ENCODE measurements at places on chromosomes 13 and 19.

DNA sequence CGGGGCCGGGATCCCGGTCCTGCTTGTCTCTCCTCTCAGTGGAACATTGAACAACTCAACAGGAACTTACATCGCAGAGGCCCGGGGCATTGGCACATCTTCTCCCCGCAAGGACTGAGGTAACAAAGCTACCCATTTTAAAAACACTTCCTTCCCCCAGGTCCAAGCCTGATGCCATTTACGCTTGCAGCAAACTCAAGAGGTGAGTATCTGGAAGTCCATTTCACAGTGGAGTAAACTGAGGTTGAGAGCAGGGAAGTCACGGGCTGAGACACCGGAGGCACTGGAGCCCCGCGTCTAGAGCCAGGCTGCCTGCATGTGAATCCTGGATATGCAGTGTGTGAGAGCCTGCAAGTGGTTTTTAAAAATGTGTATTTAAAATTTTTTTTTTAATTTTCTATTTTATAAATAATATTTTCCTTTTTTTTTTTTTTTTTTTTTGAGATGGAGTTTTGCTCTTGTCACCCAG, 492 bp upstream of the PGLYRP1 start:
- no peak for DNase-seq

DNA sequence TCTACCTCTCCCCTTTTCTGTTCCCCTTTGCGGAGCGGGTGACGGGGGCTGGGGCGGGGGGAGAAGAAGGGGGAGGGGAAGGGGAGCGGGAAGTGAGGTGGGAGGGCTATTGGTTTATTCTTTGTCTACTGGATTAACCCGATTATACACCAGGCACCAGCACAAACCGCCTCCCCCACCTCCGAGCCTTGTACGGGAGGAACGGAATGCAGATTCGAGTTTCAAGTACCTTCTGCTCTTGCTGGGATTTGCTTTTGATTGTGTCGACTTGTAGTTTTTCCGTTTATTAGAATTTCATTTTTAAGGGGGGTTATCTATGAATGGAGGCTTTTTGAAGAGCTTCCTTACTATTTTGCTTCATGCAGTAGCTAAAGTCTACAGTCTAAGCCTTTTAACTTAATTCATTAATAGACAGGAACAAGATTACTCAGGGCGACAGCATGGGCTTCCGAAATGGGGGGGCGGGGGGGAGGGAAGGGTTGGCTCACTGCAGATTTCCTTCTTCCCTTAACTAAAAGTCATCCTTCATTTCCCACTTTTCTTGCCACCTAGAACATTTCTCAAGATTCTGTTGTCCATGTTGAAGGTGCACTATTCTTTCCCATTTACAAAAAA, 937 bp upstream of the SPRY2 start:
- DNase-seq: peak; percentile 86

GRCh38 chr19:47274891-47275761, 441 bp downstream of the INAFM1 start:
- DNase-seq: peak; percentile 46

- DNase-seq: no peak
Measured at GRCh38 chr19:56170261-56170660, 5.5 kb upstream of the GALP start.

DNA sequence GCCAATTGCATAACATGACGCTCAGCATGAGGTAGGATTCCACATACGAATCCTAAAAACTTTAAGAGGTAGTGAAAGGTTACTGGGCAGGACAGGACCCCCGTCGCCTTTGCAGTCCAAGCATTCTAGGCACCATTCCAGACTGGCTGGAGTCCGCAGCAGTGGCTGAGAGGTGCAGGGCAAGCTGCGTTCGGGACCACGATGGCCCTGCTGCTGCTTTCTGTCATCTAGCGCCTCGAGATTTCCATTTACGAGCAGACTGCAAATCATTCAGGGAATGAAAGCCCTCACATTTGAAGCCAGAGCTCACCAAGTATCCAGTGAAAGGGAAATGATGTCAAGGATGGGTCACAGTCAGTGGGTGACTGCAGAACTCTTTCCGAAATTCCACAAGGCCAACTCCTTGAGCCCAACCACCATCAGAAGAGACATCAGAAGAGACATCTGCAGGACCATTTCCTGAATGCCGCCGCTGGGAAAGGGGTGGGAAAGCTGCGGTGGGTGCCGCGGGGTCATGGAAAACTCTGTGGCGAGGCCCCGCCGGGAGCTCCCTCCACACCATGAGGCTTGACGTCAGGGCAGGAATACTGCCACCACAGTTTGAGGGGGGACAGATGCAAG, 88.3 kb downstream of the COL4A1 start:
- DNase-seq: peak; percentile 79

- no peak for DNase-seq
Measured at GRCh38 chr13:23848646-23849141, 40.5 kb downstream of the MIPEP start.

GRCh38 chr19:35247526-35248309, 1.1 kb upstream of the LSR start:
- peak; percentile 87 for DNase-seq

DNA sequence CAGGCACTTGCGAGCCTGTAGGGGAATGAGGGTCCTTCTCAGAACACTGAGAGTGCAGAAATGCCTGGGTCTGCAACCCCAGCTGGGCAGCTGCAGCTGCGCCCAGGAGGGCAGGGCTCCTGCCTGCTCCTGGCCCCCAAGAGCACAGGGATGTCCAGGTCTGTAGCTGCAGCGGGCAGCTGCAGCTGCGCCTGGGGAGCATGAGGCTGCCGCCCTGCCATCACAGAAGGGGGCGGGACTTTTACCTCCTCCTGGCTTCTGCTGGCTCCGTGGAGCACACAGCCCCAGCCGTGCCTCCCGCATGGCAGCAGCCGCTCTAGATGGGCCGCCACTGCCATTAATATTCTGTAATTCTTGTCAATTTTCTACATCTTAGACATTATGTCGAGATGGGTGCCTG, 17.8 kb downstream of the CPB2 start:
- DNase-seq: no peak

DNA sequence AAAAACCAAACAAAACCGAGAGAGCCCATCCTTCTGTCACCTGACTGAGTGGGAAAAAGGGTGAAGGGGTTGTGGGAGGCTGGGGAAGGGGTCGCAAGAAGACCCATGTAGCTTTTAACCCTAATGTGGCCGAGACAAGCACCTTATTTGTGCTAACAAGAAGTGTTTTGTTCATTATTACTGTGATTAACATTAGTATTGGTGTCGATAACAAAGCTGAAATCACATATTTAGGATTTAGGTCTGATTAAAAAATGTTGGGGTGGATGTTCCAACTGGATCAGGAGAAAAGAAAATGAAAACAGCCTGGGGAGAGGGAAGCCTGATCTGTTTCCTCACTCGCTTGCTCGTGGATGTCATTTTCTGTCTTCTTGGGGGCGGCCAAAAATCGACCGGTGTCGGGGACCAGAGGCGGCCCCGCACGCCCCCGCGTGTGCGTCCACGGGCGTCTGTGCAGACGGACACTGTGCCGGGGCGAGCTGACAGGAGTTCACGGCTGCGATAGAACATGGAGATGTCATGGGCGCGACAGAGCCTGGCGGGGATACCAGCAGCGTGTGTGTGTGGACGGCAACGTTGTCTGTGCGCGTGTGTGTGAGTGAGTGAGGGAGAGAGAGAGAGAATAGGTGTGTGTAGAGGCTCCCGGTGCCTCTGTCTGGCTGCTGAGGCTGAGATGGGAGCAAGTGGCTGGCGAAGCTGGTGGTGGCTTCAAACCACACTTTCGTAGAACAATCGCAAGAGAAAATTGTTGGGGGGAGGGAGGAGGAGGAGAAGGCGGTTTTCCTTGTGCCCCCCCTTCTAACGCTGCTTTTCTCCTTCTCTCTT, 29.1 kb downstream of the NFIX start:
- DNase-seq: no peak

GRCh38 chr13:74479124-74479523, 344.9 kb upstream of the KLF12 start:
- no peak for DNase-seq

- no peak for DNase-seq
Measured at GRCh38 chr19:10820173-10820572, 15.8 kb downstream of the TMED1 start.

- DNase-seq: peak; percentile 78
Measured at GRCh38 chr19:3670796-3671679, 29.2 kb downstream of the PIP5K1C start.

DNA sequence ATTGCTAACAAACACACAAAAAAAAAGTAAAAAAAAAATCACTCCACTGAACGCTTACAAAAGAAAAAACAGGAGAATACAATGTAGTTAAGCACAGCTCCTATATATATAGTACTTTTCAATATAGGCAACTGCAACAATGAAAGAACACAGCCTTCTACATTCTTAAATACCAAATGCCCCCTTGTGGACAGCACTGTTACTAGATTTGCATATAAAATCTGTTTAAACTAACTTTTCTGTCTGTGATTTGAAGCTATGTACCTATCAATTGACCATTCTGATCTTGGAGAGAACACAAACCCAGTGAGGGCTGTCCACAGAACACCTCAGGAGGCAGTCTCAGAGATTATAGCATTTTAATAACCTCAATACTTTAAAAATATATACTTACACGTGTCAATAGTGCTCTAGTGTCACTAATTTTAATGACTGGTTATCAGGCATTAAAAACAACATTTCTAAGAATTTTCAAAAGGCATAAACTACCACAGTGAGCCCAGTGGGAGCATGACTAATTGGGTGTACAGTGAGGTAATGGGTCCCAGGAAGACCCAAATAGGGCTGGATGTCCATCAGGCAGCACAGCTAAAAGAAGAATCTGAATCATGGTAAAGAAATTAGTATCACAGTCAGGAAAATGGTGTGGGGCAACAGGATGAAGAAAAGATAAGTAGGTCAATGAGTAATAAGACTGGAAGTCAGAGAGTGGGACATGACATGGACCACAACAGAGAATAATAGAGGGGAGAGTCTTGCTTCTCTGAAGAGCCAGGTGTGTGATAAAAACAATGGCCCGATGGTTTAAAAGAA, 22.2 kb downstream of the CCDC169 start:
- DNase-seq: peak; percentile 86

DNA sequence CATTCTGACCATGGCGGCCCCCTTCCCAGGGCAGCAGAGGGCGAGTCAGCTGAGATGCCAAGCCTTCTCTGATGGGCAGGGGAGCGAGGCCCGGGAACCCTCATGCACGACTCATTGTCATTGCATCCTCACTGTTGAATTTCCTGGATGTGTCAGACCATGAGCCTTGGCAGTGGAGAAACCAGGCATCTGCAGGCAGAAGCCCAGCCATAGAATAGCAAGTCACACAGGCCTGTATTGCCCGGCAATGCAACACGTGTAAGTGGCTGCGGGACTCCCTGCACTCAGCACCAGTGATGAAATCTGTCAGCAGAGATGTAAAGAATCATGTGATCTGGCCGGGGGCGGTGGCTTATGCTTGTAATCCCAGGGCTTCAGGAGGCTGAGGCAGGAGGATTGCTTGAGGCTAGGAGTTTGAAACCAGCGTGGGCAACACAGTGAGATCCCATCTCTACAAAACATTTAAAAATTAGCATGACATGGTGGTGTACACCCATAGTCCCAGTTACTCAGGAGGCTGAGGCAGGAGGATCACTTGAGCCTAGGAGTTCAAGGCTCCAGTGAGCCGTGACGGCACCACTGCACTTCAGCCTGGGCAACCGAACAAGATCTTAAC, 199.7 kb downstream of the KATNAL1 start:
- no peak for DNase-seq

DNA sequence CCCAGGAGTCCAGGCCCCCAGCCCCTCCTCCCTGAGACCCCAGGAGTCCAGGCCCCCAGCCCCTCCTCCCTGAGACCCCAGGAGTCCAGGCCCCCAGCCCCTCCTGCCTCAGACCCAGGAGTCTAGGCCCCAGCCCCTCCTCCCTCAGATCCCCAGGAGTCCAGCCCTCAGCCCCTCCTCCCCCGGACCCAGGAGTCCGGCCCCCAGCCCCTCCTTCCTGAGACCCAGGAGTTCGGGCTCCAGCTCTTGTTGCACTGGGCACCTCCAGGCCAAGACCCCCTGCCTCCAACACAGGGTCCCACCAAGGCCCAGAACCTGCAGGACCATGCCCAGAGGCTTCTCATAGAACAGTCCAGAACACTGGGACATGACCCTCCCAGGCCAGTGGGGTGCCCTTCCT, 3.8 kb downstream of the ERCC1 start:
- no peak for DNase-seq

DNA sequence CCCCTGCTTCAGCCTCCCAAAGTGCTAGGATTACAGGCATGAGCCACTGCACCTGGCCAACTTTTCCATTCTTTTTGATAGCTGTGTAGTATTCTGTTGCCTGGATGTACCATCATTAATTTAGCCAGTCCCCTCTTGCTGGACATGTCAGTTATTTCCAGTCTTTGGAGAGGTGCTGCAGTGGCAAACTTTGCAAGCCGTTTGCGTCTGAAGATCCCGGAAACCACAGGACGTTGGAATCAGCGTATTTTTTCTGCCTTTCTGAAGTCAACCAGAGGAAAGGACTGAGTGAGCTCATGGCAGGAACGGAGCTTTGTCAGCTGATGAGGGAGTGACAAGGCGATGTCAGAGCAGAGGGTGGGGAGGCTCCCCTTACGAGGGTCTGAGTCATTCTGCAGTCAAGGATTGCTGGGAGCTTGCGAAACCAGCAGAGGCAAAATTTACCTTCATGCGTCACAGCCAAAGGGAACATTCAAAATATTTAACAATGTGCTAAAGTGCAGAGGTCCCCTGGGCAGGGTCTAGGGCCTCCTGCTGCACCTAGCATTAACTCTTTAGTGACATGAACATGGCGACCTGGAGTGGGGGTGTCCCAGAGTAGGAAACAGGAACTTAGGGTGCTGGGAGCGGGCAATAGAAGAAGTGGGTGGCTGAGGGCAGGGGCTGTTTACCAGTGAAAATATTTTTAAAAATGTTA, 5.6 kb downstream of the C5AR1 start:
- DNase-seq: peak; percentile 40

GRCh38 chr19:55489711-55490477, 1.7 kb downstream of the SSC5D start:
- no peak for DNase-seq

- DNase-seq: no peak
Measured at GRCh38 chr19:38320969-38321339, 1.3 kb downstream of the KCNK6 start.

GRCh38 chr13:73133531-73133930, 74.7 kb downstream of the KLF5 start:
- no peak for DNase-seq

GRCh38 chr13:20192836-20193161, at the start of gene GJB2:
Gene GJB2 (minus strand): TSS chr13:20192938. CDS start chr13:20189581, 3,357 bp downstream.
- DNase-seq: no peak

GRCh38 chr19:41993612-41994483, at the start of gene ATP1A3:
Gene ATP1A3 (minus strand): TSS chr19:41994230. CDS start chr19:41994076, 154 bp downstream.
- DNase-seq: peak; percentile 17

GRCh38 chr19:29583196-29583999, 22.7 kb upstream of the POP4 start:
- no peak for DNase-seq

GRCh38 chr19:37333457-37333856, 37.4 kb upstream of the ZNF527 start:
- DNase-seq: no peak

Data from lung (tissue), 17 donors.